HS-5 (cell line): ENCODE measurements at places on chromosomes 5 and 9.

DNA sequence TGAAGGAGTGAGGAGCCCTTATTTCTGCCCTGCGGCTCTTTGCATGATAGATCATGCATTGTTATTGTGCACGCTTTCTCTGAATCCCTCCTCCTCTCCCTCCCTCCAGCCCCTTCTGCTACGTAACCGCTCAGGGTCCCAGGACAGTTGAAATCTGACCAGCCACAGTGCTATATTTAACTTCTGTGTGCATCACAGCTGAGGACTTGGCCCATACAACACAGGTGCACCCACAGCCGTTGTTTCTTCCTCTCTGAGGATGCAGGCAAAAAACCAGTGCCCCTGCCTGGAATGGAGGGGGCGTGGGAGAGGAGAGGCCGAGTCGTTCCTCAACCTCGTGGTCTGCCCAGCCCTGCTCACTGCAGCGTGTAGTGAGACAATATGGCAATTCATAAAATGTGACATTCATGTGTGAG lies 335.6 kb upstream of the CLINT1 start:
- DNase-seq: no peak

- no peak for DNase-seq
Measured at GRCh38 chr5:149680810-149681221, 49.3 kb upstream of the PPARGC1B start.

DNA sequence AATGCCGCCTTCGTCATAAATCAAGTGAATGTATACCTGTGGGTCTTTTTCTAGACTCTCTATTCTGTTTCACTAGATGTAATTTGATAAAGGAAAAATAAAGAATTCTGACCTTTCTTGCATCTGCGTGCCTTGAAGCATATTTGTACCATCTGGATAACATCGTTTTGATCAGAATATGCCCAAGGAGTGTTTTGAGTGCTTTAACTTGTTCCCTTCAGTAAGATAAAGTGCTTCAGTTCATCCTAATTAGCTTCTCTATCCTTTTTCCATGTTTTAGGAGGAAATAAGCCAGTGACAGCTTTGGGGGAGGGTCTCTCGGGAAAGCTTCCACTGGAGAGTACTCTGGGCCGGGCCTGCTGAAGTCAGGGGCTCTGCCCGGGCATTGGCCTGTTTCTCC lies 113.5 kb upstream of the DAP start:
- no peak for DNase-seq

DNA sequence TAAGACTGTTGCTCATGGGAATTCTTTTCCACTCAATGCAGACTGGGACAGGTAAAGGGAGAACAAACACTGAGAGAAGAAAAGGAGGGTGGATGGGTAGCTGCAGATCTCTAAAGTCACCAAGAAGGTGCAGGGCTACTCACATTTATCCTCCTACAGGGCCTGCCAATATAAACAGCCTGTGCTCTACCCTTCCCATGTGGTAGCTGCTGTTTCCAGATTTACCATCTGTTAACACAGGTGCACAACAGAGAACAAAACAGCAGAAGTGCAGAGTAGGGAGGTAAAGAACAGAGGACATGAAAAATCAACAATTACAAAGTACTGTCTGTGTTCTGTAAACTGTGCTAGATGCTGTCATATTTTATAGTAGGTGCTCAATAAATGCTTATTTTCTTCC lies 26.0 kb downstream of the JAKMIP2 start:
- no peak for DNase-seq

- DNase-seq: no peak
Measured at GRCh38 chr5:17928581-17928981, 294.3 kb downstream of the TAF11L14 start.
